ENCODE measurements at places on chromosomes 11 and 22.
A peak's percentile ranks its signal among the peaks of the same experiment; 100 is the strongest.

DNA sequence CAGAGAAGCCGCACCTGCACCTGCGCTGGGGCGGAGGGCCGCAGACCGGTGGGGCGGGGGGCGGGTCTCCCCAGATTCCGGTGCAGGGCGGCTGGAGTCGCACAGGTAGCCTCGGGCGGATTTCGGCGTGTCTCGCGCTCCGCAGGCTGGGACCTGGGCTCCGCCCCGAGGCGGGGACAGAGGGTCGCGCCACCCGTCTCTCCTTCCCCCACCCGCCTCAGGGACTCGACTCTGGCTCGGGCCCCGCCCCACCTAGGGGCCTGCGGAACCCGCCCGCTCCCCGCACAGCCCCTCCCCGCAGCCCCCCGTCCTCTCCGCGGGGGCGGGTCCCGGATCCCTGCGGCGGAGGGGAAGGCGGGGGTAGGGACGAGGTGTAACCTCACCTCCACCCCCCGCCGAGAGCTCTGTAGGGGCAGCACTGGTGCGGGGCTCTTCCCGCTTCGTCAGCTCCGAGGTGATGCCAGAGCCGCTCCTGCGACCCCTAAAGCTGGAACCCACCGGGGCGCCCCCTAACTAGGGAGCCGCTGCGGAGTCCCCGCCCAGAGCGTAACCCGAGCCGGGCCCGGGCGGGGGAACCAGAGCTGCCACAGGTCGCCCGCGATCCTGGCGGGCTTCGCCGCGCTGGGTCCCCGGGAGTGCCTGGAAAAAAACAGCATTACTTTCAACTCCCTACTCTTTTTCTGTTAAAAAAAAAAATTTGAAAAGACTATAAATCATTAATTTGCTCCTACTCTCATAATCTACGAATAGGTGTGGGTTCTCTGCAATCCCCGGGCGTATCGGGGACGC is at the start of gene SLC29A2:
Gene SLC29A2, minus strand, starts transcription at position 134 of the 789 bp plus-strand sequence. CDS start 169 bp downstream, outside the sequence.
- DNase-seq, result peak; percentile 80

DNA sequence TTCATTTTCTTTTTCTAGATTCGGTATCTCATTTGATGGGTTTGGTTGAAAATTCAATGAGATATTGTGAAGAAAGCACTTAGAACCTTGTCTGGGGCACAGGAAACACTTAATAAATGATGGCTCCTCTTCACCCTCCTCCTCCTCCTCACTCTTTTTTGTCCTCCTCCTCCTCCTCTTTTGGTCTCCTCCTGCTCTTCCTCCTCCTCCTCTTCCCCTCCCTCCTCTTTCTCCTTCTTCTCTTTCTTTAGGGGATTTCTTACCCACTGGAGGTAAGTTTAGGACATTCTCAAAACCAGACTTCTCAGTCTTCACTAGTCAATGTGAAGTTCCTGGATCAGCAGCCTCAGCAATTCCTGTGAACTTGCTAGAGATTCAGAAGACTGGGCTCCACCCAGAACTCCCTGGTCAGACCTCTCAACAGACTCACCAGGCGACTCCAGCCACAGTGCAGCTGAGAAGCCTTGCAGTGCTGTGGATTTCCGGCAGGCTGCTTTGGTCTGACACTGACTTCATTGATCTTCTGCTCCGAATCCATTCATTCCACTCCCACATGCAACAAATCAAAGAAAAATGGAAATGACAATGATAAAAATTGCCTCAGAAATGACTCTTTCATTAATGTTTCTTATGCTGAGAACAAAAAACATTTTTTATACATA is 368.6 kb upstream of the B3GAT1 start:
- DNase-seq, result no peak

DNA sequence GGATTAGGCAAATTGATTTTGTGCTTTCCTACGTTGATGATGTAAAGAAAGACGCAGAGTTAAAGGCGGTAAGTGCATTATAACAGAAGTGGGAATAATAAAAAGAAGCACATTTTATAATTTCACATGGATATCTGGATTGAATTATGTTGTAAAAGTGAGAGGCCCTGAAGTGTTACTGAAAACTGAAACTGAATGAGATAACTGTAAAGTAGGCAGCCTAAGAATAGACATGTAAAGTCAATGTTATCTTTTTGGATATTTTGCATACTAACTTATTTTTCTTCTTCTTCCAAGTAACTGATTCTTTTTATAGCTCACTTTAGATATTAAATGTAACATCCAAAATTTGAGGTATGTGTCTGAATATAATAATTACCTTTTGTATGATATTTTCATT is 28.3 kb downstream of the ANO5 start:
- no peak for DNase-seq

GRCh38 chr22:21760640-21761039 is 25.0 kb upstream of the YPEL1 start:
- no peak for DNase-seq

DNA sequence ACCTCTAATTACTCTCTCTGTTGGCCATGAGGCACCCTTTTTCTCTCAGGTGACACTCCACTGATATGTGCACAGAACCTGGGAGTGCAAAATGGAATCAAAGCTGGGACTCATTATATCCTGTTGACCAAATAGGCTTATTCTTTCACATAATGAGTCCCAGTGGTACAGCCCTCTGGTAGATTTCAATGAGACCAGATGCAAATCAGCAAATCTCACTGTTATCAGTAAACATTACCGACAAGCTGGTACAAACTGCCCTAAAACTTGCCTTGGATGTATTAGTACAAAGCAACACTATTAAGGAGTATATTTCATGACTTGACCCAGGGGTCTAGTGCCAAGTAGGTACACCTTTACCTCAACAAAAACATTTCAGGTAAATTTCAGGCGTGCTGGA is 128.3 kb downstream of the DDX10 start:
- no peak for DNase-seq
